ENCODE measurements at places on chromosomes 7 and 10.

- DNase-seq = no peak
Observed at GRCh38 chr10:30701451-30702173, 72.1 kb upstream of the LYZL2 start.

GRCh38 chr7:38291117-38291647 is 17.7 kb upstream of the TARP start:
- no peak for DNase-seq

DNA sequence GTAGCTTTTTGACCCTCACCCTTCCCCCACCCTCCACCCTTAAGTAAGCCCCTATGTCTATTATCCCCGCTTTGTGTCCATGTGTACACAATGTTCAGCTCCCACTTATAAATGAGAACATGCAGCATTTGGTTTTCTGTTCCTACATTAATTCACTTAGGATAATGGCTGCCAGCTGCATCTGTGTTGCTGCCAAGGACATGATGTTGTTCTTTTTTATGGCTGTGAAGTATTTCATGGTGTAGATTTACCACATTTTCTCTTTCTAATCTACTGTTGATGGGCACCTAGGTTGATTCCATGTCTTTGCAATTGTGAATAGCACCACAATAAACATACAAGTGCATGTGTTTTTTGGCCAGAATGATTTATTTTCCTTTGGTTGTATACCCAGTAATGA is 232.2 kb downstream of the CACNA2D1 start:
- DNase-seq = no peak

GRCh38 chr10:124381011-124381611 is 37.6 kb downstream of the OAT start:
- no peak for DNase-seq

- no peak for DNase-seq
Observed at GRCh38 chr7:99447943-99448342, 9.2 kb downstream of the CPSF4 start.

DNA sequence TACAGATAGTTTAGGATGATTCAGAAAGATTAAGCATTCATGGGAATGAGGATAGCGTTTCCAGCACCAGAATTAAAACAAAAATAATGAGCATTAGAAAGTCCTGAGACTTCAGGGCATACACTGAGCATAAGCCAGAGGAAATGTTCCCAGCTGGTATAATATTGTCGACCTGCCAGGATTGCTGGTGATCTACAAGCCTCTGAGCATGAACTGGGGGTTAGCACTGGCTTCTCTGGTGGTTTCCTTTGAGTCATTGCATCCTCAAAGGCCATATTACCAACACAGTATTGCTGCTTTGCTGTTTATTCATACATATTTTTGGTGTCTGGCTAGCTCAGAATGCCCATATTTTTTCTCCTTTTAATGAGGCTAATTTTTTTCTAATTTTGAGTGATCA is 10.7 kb upstream of the ATRNL1 start:
- no peak for DNase-seq

- no peak for DNase-seq
Observed at GRCh38 chr7:29422829-29423228, 140.8 kb upstream of the PRR15 start.

- DNase-seq = no peak
Observed at GRCh38 chr10:114708717-114709335, 50.8 kb upstream of the ABLIM1 start.

GRCh38 chr10:103792547-103792946 is 62.8 kb downstream of the SH3PXD2A start:
- no peak for DNase-seq

Measured in COR-L47 (cell line).